PC-3 (cell line): ENCODE measurements at places on chromosomes 7 and 10. TPM values are rescaled to one million over a fixed set of nuclear protein-coding genes. Genes with fewer than 3 reads are reported as not detected.
A peak's percentile ranks its signal among the peaks of the same experiment; 100 is the strongest.

- no peak for DNase-seq
Observed at GRCh38 chr7:56199639-56200038, 83.4 kb upstream of the NUPR2 start.

GRCh38 chr7:137324796-137325696 lies 18.5 kb downstream of the PTN start:
- no peak for DNase-seq

DNA sequence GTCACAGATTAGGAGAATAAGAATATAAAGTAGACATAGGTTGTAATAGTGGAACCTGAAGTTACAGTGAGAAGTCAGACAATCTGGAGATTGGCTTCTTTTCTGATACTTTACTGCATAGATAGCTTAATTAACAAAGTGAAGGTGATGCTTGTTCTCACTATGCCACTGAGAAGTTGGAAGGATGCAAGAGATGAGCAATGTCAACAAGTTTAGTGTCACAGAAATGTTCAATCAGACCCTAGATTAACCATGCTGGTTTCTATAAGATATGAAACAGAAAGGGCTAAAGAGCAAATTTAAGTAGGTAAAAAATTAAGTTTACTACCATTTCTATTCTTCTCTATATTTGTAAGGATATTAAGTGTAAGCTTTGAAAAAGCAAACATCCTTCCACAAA lies 838.6 kb upstream of the SORCS1 start:
- no peak for DNase-seq

DNA sequence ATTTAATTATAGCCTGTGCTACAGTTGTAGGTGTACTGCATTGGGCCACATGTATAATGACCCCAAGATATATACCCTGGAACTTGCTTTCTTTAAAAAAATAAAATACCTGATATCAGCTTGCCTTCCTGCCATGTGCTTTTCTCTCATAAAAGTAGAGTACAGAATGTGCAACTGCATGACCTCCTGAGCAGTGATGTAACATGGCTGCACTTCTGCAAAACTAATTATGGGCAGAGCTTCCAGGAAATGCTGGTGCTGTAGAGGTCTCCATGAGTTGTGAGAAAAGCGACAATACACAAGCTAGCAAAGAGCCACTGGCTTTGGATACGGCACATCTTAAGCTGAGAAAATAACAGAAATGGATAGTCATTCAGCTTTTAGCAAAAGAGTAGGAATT lies 6.5 kb upstream of the ERLIN1 start:
- no peak for DNase-seq

GRCh38 chr7:124701955-124702354 lies 63.6 kb downstream of the GPR37 start:
- peak; percentile 14 for DNase-seq

- no peak for DNase-seq
Observed at GRCh38 chr10:67804395-67804678, 33.7 kb downstream of the DNAJC12 start.

GRCh38 chr7:41735206-41735605 lies 32.3 kb upstream of the INHBA start:
- no peak for DNase-seq

NEUROG3 gene
- total RNA-seq: not detected in 2 replicates

COL17A1 gene
- total RNA-seq: 1.2 and 1.6 TPM in 2 replicates

CALML5 gene
- not detected in 2 replicates for total RNA-seq
